ENCODE measurements at places on chromosomes 2 and 18.
A peak's percentile ranks its signal among the peaks of the same experiment; 100 is the strongest.

- no peak for DNase-seq
Observed at GRCh38 chr2:120105360-120105759, 92.5 kb downstream of the EPB41L5 start.

DNA sequence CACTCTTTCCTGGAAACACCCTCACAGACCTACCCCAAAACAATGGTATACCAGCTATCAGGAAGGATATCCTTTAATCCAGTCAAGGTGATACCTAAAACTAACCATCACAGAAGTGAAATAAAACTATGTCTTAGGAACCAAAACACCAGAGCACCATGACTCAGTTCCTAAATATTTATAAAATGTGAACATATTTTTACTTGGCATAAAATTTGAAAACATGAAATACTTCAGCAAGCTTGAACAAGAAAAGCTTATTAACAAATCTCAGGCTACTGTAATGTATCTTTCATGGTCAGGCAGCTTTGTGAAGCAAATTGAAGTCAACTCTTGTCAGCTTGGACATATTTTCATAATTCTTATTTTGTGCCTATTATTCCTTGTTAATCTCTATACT, 440.8 kb upstream of the CDH20 start:
- no peak for DNase-seq

GRCh38 chr2:28661589-28662001, 90.0 kb upstream of the PPP1CB start:
- no peak for DNase-seq

- DNase-seq, result no peak
Observed at GRCh38 chr2:168175469-168175868, 71.9 kb downstream of the STK39 start.

DNA sequence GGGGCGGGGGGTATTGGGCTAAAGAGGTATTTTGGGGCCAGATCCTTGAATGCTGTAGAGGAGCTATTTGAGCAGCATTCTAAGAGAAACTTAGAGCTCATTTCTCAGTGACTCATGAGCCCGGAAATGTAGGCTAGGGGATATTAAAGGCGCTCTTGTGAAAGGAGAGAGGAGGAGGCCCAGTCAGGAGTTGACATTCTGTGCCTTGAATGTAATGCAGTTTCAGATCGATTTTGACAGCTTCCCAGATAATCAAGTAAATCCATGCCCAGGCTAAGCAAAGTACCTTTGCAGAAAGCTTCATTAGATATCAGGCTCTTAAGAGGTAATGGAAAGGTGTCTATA, 1.5 kb downstream of the CAB39 start:
- DNase-seq, result peak; percentile 30

GRCh38 chr2:101811226-101812015, 113.9 kb downstream of the MAP4K4 start:
- DNase-seq, result no peak

GRCh38 chr18:48765053-48765452, 185.7 kb downstream of the SMAD7 start:
- no peak for DNase-seq

DNA sequence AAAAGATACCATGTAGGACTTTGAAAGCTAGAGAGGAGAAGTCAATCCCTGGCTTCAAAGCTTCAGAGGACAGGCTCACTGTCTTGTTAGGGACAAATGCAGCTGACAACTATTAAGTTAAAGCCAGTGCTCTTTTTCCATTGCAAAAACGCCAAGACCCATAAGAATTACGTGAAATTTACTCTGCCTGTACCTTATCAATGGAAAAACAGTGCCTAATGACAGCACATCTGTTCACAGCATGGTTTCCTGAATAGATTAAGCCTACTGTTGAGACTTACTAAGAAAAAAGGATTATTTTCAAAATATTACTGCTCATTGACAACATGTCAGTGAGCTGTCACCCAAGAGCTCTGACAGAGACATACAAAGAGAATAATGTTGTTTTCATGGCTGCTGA, 52.9 kb downstream of the ANKRD12 start:
- no peak for DNase-seq

- DNase-seq, result no peak
Observed at GRCh38 chr2:196924051-196924450, 2.5 kb downstream of the PGAP1 start.

Data from A549 (cell line).